ENCODE measurements at places on chromosomes 11 and 22. TPM values are rescaled to one million over a fixed set of nuclear protein-coding genes. Genes with fewer than 3 reads are reported as not detected.

DNA sequence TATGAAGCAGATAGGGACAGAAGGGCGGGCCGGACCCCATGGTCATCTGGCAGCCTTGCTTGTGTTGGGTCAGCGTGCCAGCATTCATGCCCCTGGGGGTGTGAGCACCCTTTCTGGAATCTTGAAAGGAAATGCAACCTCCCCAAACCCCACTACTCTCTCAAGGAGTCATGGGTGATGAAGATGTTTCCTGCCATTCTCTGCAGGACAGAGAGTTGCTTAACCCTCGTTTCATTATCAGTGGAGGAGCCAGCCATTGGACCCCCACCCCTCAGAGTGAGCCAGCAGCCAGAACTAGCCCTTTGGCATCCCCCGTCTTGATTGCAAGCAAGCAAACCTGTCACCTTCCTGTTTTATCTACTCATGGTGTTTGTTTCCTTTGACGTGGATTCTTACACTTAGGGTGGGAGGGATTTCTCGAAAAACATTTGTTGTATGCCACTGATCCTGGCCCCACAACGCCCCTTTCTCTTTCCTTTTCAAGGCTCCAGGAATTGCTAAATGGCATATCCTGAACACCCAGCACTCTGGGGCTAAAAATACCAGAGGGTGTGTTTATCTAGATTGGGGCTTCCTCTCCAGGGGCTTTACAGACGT is 258.3 kb downstream of the ETS1 start:
- no peaks in the 10 kb centered on the region for H3K27me3 ChIP-seq
- H3K36me3 ChIP-seq: no peaks in the 10 kb centered on the region
- DNase-seq: no peak
- H3K27ac ChIP-seq: no peak overlapping the region
- H3K4me1 ChIP-seq: no peaks in the 10 kb centered on the region
- no peak overlapping the region for H3K4me3 ChIP-seq

- H3K36me3 ChIP-seq: peaks cover 3% of the 10 kb centered on the region
- H3K27ac ChIP-seq: no peak overlapping the region
- no peaks in the 10 kb centered on the region for H3K4me1 ChIP-seq
- no peak for DNase-seq
- peak overlapping the region; percentile 80 for H3K4me3 ChIP-seq
Observed at GRCh38 chr11:130070846-130071200, 1.1 kb downstream of the APLP2 start.

- no peak overlapping the region for H3K27ac ChIP-seq
- no peaks in the 10 kb centered on the region for H3K27me3 ChIP-seq
- H3K4me3 ChIP-seq: no peak overlapping the region
- no peaks in the 10 kb centered on the region for H3K36me3 ChIP-seq
- DNase-seq: no peak
Observed at GRCh38 chr11:75482931-75483469, 42.7 kb downstream of the GDPD5 start.

DNA sequence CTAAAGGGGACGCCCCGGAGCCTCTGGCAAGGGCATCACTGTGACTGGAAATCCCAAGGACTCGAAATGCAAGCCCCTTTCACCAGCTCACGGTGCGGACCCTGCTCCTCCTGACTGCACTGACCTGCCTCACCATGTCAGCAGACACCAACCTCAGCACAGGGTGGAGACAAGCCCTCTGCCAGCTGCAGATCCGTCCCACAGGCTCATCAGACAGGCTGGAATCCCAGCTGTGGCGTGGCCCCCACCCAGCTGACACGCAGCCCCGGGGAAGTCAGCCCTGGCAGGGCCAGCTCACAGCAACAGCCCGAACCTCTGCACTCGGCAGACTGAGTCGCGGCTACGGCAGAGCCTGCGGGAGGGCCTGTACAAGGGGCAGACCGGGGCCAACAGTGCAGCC is 36.8 kb downstream of the BRD1 start:
- peaks cover 36% of the 10 kb centered on the region for H3K36me3 ChIP-seq
- no peak overlapping the region for H3K27ac ChIP-seq
- no peak overlapping the region for H3K4me3 ChIP-seq
- no peak for DNase-seq

GRCh38 chr11:116185551-116185950 is 587.2 kb downstream of the BUD13 start:
- H3K4me3 ChIP-seq: no peak overlapping the region
- H3K36me3 ChIP-seq: no peaks in the 10 kb centered on the region
- H3K27me3 ChIP-seq: no peaks in the 10 kb centered on the region
- peaks cover 7% of the 10 kb centered on the region for H3K4me1 ChIP-seq
- no peak for DNase-seq

DNA sequence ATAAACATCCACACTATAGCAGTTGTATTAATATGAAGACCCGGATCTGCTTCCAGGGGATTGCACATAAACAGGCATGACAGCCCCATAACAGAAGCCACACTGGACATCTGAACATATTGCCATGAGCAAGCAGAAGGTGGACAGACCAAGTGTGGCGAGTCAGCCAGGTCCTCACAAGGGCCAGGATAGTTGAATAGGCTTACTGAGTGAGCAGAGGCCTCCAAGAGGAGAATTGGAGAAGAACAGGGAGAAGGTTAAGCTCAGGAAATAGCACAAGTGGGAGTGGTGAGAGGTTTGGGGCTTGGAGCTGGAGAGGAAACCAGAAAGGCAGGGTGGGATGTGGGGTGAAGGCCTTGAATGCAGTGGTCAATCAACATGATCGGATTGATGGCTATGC is 10.8 kb downstream of the SLC35C1 start:
- H3K4me1 ChIP-seq: no peaks in the 10 kb centered on the region
- H3K27me3 ChIP-seq: no peaks in the 10 kb centered on the region
- DNase-seq: peak; percentile 57

GRCh38 chr11:60908803-60909202 is 2.4 kb upstream of the PRPF19 start:
- no peaks in the 10 kb centered on the region for H3K27me3 ChIP-seq
- no peak overlapping the region for H3K27ac ChIP-seq
- H3K4me1 ChIP-seq: peaks cover 3% of the 10 kb centered on the region
- no peak overlapping the region for H3K4me3 ChIP-seq
- no peak for DNase-seq

HTR3A gene
- 4.1 TPM for total RNA-seq

Measured in H9 (cell line).